ENCODE measurements at places on chromosomes 1 and 21.

DNA sequence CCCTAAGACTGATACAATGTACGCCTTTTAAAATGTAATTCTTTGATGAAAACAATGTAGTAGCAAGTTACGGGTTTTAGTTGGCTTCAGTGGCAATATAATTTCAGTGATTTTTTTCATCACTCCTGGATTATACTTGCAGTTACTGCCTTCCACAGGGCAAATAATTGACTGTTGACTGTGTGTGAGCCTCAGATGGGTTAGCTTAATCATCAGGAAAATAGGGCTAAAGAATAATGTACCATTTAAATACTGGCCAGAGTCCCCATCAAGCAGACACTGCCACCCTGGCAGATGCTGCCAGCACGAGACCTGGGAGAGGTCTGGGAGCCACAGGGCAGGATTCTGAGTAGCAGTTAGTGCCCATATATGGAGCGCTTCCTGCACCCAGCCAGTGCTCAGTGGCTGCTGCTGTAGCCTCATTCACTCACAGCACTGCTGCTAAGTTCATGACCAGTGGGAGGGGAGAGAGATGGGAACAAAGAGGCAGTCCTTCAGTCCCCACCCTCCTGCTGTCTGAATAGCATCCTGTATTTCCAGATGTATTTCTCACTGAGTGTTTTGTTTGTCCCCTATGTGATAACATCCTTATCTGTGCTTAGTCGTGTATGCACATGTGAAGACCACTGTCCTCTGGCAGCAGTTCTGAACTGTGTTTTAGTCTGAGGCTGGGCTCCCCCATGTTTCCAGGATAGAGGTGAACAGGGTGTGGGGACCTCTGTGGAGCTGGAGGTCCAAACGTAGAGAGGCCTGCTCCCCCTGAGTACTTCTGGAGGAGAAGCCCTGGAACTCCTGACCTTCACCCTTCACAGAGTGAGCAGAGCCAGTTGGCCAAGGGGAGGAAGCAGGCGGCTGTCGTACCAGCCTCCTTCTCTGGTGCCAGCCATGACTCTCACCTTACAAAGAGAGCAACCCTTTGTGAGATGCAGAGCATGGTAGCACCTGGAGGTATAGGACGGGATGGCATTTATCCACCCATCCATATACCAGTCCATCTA, 80.4 kb downstream of the ADARB1 start:
- DNase-seq = no peak

- DNase-seq = no peak
These were observed 1.5 kb downstream of the SHISA4 start for GRCh38 chr1:201890223-201890622.

GRCh38 chr1:47646676-47647075, 208.8 kb downstream of the FOXD2 start:
- DNase-seq = no peak

GRCh38 chr21:38401191-38401926, 96.9 kb downstream of the ERG start:
- DNase-seq = no peak

- no peak for DNase-seq
These were observed 750 bp downstream of the SYNJ1 start for GRCh38 chr21:32726839-32727686.

GRCh38 chr1:1564268-1564667, 10.4 kb downstream of the SSU72 start:
- no peak for DNase-seq

DNA sequence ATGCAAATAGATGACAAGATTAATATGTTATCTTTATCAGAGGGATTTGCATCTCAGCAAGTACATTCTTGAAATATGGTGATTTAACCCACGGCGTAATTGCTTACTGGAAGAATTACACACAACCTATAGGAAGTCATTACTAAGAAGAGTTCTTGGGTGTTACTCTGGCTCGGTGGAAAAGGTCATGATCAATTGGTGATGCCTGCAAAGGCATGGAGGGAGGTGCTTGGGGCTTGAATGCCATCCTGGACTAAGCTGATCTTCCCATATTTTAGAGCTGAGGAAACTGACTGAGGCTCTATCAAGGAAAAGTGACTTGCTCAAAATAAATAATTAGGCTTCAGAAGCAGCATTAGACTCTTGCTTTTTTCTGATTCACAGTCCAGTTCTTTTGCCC, 137.5 kb upstream of the JUN start:
- no peak for DNase-seq

GRCh38 chr1:91676030-91676429, 175.4 kb downstream of the CDC7 start:
- DNase-seq = no peak

- DNase-seq = no peak
These were observed 42.6 kb downstream of the CD34 start for GRCh38 chr1:207868251-207868773.

- no peak for DNase-seq
These were observed 5.3 kb upstream of the GADD45A start for GRCh38 chr1:67679691-67680090.

GRCh38 chr21:17554679-17555465, 42.0 kb downstream of the CXADR start:
- DNase-seq = no peak

DNA sequence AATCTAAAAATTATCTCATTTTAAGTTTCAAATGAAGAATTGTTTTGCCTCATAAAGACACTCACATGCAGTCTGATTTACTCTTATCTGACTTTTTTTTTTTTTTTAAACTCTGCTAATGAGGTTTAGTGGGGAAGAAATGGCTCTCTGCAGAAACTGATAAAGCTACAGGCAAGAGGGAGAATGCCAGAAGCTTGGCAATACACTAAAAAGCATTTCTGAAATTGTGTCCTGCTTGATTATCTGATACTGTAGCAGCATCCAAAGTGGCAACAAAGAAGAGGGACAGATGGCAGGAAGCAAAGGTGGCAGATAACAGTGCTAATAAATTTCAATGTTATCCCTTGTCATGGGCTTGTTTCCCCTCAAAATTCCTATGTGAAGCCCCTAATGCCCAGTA, 1744.9 kb downstream of the NCAM2 start:
- DNase-seq = no peak

DNA sequence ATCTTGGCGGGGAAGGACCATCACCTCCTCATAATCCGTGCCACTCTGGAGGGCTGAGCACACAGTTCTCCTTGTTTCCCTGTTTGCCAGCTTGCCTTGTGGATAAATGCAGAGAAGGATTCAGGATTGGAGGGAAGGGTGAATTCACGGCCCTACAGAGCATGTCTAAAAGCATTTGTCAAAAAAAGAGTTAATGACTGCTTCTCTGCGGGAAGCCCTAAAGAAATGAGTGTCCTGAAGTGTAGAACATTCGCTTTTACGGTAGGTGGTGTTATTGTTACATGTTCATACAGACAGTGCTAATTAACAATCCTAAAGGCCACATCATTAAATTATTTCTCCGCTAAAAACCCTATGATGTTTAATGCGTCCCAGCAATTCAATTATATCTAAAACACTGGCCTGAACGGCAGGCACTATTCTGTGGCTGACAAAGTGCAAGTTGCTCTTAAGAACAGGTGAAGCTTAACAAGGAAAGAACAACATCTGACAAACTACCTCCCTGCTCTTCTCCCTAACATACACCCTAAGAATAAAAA, 112.3 kb upstream of the NFIA start:
- DNase-seq = no peak

- no peak for DNase-seq
These were observed 36.0 kb downstream of the RNU1-1 start for GRCh38 chr1:16478091-16478490.

- DNase-seq = no peak
These were observed 5.9 kb downstream of the ADARB1 start for GRCh38 chr21:45080232-45080631.

DNA sequence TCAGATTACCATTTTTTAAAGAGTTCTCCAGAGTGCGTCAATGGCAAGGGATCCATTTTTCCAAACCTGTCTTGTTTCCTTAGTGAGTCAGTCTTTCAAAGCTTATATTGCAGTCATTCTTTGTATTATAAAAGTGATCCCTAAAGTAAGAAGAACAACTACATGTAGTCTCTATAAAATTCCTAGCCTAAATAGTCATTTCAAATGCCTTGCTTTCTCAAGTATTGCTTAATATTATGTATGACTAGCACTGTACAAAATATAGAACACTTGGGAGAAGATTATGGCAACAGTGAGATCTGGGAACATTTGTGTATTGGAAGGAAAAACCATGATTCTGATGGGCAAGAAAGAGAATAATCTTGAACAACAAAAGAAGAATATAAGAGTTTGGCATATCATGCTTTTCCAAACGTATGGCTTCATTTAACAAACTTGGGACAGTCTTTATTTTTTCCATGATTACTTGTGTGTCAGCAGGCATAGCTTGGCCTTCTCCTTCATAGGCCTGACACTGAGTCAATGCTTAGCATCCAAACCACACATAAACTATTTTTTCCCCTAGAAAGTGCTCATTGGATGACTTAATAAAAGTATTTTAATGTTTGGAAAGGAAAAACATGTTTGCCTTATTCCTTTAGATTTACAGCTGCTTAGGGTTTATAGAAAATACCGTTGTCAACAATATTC, 547.4 kb downstream of the LTN1 start:
- DNase-seq = no peak

GRCh38 chr1:6995789-6996188, 210.5 kb downstream of the CAMTA1 start:
- DNase-seq = no peak

DNA sequence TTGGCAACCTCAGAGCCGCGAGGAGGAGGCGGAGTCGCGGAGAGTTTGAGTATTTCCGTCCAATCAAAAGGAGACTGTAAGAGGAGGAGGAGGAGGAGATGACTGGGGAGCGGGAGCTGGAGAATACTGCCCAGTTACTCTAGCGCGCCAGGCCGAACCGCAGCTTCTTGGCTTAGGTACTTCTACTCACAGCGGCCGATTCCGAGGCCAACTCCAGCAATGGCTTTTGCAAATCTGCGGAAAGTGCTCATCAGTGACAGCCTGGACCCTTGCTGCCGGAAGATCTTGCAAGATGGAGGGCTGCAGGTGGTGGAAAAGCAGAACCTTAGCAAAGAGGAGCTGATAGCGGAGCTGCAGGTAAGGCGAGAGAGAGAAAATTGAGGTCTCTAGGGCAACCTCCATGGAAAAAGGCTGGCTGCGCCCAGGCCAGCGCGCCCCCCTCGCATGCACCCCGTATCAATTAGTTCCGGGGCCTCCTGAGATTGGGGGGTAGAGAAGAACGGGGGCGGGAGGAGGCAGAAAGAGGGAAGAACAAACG, at the start of gene PHGDH:
Gene PHGDH (plus strand): TSS at position 131 of the 538 bp plus-strand sequence. CDS start 89 bp downstream, at position 220.
- DNase-seq = no peak

- DNase-seq = no peak
These were observed 177.5 kb downstream of the VPS13D start for GRCh38 chr1:12407050-12407961.

DNA sequence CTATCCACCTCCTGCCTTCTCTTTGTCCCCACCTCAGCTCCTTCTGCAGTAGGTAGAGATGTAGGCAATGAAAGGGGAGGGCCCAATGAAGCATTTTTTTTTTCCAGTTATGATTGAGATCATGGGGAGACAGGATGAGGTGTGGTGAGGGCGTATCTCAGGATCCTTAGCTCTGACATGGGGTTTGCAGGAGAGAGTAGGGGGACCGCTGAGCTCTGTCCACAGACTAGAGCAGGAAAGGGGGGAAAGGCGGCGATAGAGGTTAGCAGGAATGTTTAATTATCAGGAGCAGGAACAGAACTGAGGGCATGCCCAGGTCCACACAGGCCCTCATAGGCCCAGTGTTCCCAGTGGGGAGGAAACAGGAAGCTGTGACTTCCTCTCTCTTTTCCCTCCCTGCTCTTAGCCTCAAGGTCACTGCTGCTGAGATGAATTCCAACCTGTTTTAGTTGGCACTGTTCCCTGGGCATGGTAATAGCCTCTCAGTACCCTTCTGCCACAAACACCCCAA, 901 bp upstream of the RXFP4 start:
- DNase-seq = no peak

GRCh38 chr1:225769687-225770086, 7.9 kb upstream of the SRP9 start:
- no peak for DNase-seq

- no peak for DNase-seq
These were observed 405.0 kb downstream of the NTNG1 start for GRCh38 chr1:107545879-107546278.

GRCh38 chr21:45262616-45263015, 25.1 kb downstream of the POFUT2 start:
- DNase-seq = no peak

GRCh38 chr1:44292651-44293050, 62.4 kb downstream of the ERI3 start:
- no peak for DNase-seq

DNA sequence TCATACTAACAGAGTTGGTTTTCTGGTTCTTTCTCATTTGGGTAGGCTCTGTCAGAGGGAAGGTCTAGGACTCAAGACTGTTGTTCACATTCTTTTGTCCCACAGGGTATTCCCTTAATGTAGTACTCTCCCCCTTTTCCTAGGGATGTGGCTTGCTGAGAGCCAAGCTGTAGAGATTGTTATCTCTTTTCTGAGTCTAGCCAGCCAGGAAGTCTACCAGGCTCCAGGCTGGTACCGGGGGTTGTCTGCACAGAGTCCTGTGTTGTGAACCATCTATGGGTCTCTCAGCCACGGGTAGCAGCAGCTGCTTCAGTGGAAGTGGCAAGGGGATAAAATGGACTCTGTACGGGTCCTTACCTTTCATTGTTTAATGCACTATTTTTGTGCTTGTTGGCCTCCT, 226.4 kb downstream of the LBR start:
- no peak for DNase-seq

DNA sequence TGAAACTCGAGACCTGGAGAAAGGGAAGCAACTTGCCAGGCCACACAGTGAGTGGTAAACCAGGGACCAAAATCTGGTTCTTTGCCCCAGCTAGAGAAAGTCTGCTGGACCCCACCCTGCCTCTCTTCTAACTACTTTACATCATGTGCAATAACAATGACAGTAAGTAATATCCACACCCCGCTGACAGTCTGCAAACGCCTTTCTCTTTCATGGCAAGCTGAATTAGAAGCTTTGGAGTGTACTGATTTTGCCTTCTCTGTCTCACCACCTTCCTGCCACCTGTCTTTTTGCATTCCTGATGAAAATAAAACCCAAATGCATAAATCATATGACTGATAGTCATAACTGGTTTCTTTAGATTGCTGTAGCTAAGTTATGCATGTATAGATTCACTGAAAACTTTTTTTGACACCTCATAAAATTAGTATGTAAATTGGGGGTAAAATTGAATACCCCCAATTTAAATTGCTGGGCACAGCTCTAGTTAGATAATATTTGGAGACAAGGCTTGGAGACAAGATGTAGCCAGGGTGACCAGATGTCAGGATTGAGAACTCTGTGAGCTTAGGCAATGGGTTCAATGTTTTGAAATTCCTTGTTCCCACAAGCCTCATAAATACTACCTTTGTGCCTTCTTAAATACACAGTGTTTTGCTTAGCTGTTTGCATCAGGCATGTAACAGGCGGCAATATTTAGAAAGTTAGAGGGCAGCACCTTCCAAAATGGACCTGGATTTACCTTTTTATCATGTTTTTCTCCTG, 73.5 kb downstream of the ST6GALNAC5 start:
- no peak for DNase-seq

All from activated CD8-positive, alpha-beta memory T cell treated with anti-CD3 and anti-CD28 coated beads for 1 hour (primary cell).